NCI-H1694 treated with DMSO at 0.1 percent for 48 hours (cell line): ENCODE measurements at places on chromosomes 12 and 14.
A peak's percentile ranks its signal among the peaks of the same experiment; 100 is the strongest.

DNA sequence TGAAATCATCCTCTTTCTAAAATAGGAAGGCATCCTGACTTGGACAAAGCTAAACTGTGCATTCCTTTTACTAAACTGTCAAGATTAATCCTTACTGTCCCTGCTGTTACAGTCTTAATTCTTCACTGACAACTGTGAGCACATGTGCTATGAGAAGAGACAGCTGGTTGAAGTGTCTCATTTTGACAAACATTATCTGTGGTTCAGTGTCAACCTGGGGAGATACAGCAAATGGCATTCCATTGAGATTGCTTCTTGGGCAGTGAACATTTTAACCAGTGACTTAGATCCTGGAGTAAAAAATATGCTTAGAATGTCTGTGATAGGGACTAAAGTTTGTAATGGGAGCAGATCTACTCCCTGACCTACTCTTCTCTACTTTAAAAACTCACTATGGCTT is 552.6 kb upstream of the ATP2B1 start:
- peak; percentile 20 for DNase-seq

DNA sequence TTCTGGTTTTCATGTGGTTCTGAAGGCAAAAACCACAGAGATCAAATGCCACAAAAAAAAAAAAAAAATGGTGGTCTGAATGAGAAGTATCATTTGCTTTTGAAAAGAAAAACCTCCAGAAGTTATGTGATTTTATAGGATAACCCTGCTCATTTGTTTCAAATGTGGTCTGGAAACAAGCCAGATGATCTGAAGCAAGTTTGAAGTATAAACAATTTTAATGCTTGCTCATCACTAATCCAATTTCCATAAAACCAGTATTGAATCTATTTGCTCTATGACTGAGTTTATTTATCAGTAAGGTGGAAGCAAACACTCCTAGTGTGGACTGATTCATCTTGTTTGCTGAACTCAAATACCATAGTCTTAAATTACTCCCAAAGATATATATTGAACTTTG is 407.3 kb upstream of the FLRT2 start:
- DNase-seq: no peak

DNA sequence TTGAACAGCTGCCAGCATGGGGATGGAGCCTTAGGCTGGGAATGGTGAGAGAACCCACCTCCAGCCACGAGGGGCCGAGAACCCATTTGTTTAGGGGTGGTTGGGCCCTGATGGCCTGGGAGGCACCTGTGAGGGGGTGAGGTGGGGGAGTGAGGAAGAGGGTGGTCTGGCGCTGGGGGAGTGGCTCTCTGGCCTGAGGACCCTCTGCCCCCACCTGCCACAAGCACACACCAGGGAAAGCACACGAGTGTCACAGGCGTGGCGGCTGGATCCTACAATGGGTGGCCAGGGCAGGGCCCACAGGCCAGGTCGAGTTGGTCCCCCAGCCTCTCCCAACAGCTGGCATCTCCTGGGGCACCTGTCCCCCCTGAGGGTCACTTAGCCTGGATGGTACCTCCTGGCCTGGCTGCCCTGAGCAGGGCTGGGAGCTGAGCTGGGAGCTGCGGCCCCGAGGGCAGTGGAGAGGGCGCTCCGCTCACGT is 340.5 kb downstream of the TMEM121 start:
- no peak for DNase-seq

GRCh38 chr14:100553471-100553870 is 33.7 kb downstream of the BEGAIN start:
- DNase-seq: no peak

DNA sequence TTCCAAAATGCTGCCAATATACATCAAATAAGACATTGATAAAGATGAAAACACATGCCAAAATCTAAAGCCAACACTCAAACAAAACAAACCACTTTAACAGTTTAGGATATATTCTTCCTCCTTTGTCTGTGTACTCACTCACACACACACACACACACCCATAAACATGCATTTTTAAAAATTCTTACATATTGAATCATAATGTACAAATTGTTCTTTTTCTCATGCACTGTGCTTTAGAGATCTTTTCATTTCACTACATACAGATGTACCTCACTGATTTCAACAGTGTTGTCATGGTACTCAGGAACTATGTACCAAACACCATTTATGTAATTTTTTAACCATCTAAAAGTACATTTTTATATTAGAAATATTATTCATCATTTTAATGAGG is 9.5 kb upstream of the RERG start:
- DNase-seq: no peak

GRCh38 chr14:58848365-58848764 is 210.6 kb downstream of the DACT1 start:
- no peak for DNase-seq
